Right ventricle myocardium inferior (tissue), 1 donor: ENCODE measurements at places on chromosomes 6 and 20. TPM values are rescaled to one million over a fixed set of nuclear protein-coding genes. Genes with fewer than 3 reads are reported as not detected.

GRCh38 chr20:11581271-11581670 lies 336.4 kb upstream of the BTBD3 start:
- no peak for DNase-seq

The FAM184A gene
- total RNA-seq: 2.4 TPM

- DNase-seq: no peak
Observed at GRCh38 chr20:17606001-17606400, 36.1 kb downstream of the DSTN start.

- no peak for DNase-seq
Observed at GRCh38 chr6:92024881-92025280, 1394.5 kb downstream of the EPHA7 start.

GRCh38 chr20:16864963-16865362 lies 116.8 kb downstream of the OTOR start:
- no peak for DNase-seq
